ENCODE measurements at places on chromosomes 3 and 15.

GRCh38 chr3:179436517-179436916, 14.8 kb downstream of the GNB4 start:
- DNase-seq = peak; percentile 80

GRCh38 chr3:190854062-190854461, 8.4 kb downstream of the GMNC start:
- peak; percentile 79 for DNase-seq

- no peak for DNase-seq
Measured at GRCh38 chr15:78841891-78842290, 30.6 kb upstream of the ADAMTS7 start.

- no peak for DNase-seq
Measured at GRCh38 chr3:40096661-40097111, 212.8 kb upstream of the EIF1B start.

GRCh38 chr15:68114356-68114755, 60.2 kb downstream of the PIAS1 start:
- peak; percentile 24 for DNase-seq

DNA sequence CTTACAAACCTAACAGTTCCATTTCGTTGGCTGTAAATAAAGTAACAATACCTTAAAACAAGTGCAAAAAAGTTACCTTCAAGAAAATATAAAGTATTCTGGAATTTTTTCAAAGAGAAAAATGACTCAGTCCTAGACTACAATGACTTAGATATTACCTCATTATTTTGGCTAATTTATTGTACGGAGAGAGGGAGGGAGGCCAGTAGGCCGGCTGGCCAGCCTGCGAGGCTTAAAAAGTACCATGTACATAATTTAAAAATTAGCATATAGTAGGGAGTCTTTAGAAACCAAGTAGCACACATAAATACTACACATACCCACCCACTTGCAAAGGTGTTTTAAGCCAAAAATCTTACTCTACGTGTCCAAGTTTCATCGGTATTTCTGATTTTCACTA, 41.9 kb upstream of the MAP4 start:
- no peak for DNase-seq

GRCh38 chr15:89905846-89906378, 6.8 kb downstream of the ARPIN start:
- no peak for DNase-seq

DNA sequence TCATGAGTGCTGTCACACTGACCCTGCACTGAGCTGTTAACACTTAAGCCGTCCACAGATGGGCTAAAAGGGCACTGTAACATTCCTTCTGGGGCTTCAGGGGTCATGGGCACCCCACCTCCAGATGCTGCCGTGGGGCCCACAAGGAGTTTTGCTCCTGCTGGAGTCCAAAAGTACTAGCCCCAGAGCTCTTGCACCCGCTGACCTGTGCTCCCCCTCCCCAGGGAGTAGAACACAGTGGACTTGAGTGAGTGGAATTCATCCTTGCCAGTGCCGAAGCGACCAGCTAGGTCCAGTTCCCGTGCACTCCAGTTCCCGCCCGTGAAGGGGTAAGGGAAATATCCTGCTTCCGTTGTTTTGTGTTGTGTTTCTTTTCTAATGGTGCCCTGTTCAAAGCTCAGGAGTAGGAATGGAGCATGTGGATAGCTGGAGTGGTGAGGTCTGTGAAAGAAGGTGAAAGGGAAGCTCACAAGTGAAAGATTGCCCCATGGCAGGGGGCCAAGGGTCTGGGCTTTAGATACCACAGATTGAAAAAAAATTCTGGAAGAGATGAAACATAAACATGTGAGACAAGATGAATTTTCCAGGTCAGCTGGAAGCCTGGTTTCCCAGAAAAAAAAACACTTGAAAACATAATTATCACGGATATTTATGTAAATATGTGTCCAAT, 36.6 kb downstream of the SLCO2A1 start:
- DNase-seq = no peak

DNA sequence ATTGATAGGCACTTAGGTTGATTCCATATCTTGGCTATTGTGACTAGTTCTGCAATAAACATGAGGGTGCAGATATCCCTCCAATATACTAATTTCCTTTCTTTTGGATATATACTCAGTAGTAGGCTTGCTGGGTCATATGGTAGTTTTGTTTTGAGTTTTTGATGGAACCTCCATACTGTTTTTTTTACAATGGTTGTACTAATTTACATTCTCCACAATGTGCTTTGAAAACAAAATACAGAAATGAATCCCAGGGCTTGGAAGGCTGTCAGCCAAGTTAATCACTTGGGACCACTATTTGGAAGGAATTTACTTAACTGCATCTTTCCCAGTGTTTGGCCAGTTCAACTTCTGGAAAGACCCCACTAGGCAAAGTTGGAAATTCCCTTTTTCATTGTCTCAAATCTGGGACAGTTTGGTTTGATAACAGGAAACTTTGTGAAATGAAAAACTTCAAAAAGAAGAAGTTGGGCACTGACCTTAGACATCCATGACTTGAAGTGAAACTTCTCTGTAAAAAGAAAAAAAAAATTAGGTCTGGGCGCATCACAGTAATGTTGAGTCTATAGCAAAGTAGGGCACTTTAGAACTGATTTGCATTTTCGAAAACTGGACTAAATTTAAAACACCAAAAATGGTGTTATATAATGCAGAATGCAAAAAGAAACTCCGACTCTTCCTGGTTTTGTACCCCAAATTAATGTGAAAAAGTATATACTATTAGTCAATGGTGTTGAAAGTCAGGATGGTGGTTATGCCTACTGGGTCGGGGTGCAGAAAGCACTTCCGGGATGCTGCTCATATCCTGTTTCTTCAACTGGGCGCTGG, 6.0 kb downstream of the CTSH start:
- peak; percentile 74 for DNase-seq

DNA sequence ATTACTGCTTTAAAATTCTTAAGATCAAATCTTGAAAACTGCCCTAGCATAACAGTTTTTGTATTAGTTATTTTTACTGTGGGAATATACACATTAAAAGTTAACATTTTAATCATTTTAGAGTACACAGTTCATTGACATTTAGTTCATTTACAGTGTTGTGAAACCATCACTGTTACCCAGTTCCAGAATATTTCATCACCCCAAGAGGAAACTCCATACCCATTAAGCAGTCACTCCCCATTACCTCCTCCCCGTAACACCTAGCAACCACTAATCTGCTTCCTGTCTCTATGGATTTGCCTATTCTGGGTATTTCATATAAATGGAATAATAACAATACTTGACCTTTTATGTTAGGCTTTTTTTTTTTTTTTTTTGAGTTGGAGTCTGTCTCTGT, 164.1 kb upstream of the LRRFIP2 start:
- no peak for DNase-seq

DNA sequence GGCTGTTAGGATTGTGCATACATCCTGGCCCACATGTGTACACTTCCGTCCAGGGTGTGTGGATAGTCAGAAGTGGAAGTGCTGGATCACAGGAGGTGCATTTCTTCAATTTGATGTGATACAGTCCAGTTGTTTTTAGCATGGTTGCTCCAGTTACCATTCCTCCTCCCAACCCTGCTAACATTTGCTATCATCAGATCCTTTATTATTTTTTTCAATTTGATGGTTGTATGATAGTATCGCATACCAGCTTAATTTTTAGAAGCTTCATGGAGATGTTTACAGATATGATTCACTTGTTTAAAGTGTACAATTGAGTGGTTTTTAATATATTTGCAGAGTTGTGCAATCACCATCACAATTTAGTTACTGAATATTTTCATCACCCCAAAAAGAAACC, 202.7 kb downstream of the ITPR1 start:
- DNase-seq = no peak

DNA sequence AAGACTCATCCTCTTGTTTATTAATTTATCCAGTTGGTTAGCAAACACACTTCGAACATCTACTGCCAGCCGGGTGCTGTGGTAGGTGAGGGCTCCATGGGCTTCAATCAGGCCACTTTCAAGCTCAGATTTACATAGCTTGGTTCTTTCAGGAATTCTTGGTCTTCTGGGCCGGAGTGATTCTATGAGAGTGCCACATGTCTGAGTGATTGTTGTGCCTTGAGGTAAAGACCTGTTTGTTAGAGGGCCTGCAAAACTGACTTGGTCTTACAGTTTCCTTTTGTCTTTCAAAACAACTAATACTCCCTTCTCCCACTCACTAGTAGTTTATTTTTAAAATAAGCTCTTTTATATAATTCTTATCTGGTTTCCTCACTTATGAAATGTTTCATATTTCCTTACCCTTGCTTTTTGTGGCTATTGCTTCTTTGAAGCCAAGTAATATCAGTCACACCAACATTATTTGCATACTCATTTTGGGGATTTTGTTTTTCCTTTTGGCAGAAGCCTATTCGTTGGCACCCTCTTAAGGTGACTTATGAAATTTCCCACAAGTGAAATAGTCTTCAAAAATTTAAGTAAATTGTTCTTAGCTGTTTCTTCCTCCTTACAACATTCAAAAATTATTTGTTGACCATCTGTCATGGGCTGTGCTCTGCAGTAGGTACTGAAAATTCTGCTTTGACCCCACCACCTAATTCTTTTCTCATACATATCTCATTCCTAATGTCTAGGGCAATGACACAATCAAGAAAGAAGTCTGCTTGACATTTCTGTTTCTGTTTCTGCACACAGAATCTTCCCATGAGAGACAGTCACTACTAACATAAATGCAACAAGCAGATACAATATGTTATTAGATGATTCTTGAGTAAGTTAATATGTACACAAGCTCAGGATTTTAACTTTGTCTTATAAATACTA, 120.2 kb downstream of the LRRC28 start:
- peak; percentile 14 for DNase-seq

DNA sequence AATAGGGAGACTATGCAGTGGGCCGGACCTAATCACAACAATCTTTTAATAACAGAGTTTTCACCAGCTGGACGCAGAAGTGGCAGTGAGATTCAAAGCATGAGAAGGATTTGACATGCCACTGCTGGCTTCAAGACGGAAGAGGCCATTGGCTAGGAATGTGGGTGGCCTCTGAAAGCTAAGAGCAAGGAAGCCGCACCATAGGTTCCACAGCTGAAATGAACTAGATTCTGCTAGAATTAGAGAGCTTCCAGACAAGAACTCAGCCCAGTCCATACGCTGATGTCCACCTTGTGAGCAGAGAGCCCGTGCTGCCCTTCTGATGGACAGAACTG, 6.9 kb upstream of the NCBP2 start:
- no peak for DNase-seq

- DNase-seq = no peak
Measured at GRCh38 chr3:153328690-153329089, 166.7 kb downstream of the RAP2B start.

DNA sequence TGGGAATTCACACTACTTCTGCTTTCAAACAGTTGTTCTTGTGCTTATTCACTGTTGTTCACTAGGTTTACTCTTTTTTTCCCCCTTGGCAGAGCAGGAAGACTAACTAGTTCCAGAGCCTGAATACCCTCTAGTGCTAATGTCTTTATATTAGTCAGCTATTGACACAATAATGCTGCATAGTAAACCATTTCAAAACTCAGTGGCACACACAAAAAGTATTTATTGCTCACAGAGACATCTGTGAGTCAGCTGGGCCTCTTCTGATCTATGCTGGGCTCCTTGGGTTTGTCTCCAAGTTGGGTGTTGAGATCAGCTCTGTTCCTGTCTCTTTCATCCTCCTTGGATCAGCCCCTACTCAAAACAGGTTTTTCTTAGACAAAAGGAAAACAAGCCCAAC, 51.1 kb downstream of the RSRC1 start:
- peak; percentile 9 for DNase-seq

- DNase-seq = no peak
Measured at GRCh38 chr3:3615533-3615932, 183.7 kb upstream of the LRRN1 start.

GRCh38 chr3:24810881-24811280, 316.2 kb upstream of the THRB start:
- DNase-seq = peak; percentile 10

GRCh38 chr15:64046421-64047153, at the start of gene DAPK2:
Gene DAPK2, minus strand, starts transcription at chr15:64046485. Its CDS starts 6,224 bp downstream, at chr15:64040261.
- DNase-seq = peak; percentile 89

DNA sequence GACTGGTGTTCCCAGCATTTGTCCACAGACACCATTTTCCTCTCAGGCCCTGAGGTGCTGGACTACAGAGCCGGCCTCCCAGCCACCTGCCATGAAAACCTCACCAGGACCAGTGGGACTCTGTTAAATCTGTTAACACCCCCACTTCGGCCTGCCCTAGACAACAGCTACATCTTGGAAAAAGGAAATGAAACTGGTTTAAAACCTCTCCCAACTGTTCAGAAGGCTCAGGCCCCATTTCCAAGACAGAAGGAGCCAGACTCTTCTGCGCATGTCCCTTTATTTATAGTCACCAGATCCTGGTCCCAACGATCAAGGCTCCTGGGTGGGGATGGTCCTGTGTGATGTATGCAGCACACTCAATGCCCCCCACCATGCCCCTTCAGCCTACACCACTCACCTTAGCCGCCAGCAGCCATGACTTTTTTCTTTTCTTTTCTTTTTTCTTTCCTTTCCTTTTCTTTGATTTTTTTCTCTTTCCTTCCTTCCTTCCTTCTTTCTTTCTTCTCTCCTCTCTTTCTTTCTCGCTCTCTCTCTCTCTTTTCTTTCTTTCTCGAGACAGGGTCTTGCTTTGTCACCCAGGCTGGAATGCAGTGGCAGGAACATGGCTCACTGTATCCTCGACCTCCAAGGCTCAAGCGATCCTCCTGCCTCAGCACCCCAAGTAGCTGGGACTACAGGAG, 25.5 kb upstream of the FLNB start:
- DNase-seq = peak; percentile 77

Data from suppressor macrophage (primary cell).